ENCODE measurements at places on chromosomes 11 and 22.

GRCh38 chr22:37898441-37899181 lies 7.5 kb upstream of the MICALL1 start:
- H3K27me3 ChIP-seq = no peaks in the 10 kb centered on the region
- peaks cover 36% of the 10 kb centered on the region for H3K4me1 ChIP-seq
- no peak overlapping the region for H3K4me3 ChIP-seq

DNA sequence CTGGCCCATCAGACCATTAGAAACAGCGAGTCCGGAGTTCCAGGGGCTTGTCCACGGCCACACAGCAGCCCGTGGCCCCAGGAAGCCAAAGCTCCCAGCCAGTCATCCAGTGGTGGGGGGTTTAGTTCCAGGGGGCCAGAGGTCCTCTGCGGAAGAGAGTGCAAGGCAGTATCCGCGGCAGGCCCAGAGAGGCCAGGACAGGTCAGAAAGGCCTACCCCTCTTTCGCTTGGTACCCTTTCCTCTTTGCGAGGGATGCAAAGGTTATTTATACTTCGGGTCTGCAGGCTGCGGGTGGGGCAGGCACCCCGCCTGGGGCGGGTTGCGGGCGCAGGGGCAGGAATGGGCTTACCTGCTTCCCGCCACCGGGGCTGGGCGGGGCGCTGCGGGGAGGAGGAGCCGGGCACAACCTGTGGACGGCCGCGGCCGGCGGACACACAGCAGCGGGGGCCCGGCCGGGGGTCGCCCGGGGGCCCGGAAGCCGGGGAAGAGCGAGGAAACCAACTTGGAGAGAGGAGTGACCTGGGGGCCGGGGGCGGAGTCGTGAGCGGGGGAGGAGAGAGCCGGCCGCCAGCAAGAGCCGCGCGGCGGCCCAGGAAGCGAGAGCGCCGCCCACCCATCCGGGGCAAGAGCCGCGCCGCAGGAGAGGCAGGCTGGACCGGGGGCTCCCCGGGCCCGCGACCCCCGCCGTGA lies at the start of gene SH3BP1:
TSS of gene SH3BP1 (plus strand) at position 600 of the 691 bp plus-strand sequence. CDS start 119 bp downstream, outside the sequence.
- DNase-seq = no peak
- H3K27me3 ChIP-seq = peaks cover 10% of the 10 kb centered on the region
- H3K4me3 ChIP-seq = peak within 1 kb of the TSS; percentile 32
- peaks cover 48% of the 10 kb centered on the region for H3K4me1 ChIP-seq
- H3K27ac ChIP-seq = peak within 1 kb of the TSS; percentile 15

DNA sequence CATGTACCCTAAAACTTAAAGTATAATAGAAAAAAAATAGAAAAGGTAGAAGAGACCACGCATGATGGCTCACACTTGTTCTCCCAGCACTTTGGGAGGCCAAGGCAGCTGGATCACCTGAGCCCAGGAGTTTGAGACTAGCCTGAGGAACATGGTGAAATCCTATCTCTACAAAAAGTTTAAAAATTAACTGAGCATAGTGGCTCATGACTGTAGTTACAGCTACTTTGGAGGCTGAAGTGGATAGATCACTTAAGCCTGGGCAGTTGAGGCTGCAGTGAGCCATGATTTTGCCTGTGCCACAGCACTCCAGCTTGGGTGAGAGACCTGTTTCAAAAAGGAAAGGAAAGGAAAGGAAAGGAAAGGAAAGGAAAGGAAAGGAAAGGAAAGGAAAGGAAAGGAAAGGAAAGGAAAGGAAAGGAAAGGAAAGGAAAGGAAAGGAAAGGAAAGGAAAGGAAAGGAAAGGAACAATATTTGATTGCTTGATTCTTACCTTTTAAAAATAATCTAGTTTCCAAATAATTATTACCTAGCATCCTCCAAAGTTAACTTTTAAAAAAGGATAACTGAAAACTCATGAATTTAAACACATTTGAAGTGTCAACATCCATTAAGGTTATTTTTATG lies 99.9 kb upstream of the PAX6 start:
- H3K4me1 ChIP-seq = no peaks in the 10 kb centered on the region
- no peak overlapping the region for H3K4me3 ChIP-seq
- H3K36me3 ChIP-seq = no peaks in the 10 kb centered on the region

- no peaks in the 10 kb centered on the region for H3K36me3 ChIP-seq
- no peak overlapping the region for H3K27ac ChIP-seq
- no peak for DNase-seq
- H3K4me3 ChIP-seq = no peak overlapping the region
- peaks cover 5% of the 10 kb centered on the region for H3K4me1 ChIP-seq
- no peaks in the 10 kb centered on the region for H3K27me3 ChIP-seq
Observed at GRCh38 chr22:28148816-28149465, 229.9 kb upstream of the PITPNB start.

DNA sequence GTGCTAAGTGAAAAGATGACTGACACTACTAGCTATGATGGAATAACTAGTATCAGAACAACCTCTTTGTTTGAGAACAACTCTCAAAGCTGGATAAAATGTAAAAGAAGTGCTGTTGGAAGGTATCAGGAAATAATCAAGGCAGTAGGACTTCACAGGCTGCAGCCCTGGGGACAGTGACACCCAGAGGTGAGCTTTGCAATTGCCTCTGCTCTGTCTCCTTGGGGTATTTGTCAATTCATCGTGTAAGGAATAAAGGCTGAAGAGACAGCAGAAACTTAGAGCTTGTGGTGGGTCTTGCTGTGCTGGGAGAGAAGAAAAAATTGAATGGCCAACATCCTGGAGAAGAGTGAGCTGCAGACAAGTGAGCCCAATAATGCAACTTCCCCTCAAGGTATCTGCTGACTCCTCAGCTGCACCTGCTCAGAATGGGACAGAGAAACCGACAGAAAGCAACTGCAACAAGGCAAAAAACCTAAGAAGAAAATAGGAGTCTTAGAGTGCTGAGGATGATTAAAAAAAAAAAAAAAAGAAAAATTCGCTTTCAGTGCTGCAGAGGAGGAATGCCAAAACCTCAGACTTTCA lies 141.1 kb downstream of the RCN1 start:
- DNase-seq = no peak
- no peaks in the 10 kb centered on the region for H3K27me3 ChIP-seq
- no peak overlapping the region for H3K27ac ChIP-seq
- H3K36me3 ChIP-seq = no peaks in the 10 kb centered on the region
- H3K4me3 ChIP-seq = no peak overlapping the region

DNA sequence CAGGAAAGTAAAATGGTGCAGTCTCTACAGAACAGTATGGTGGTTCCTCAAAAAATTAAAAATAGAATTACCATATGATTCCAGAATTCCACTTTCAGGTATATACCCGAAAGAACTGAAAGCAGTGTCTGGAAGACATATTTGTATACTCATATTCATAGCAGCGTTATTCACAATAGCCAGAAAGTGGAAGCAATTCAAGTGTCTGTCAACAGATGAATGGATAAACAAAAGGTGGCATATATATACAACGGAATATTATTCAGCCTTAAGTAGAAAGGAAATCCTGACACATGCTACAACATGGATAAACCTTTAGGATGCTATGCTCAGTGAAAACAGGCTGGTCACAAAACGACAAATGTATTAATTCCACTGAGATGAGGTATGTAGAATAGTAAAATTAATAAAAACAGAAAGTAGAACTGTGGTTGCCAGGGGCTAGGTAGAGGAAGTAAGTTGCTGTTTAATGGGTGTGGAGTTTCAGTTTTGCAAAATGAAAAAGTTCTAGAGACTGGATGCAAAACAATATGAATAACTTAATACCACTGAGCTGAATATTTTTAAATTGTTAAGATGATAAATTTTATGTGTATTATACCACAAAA lies 14.5 kb downstream of the SAA1 start:
- H3K4me3 ChIP-seq = no peak overlapping the region
- no peak overlapping the region for H3K27ac ChIP-seq
- no peak for DNase-seq
- peaks cover 34% of the 10 kb centered on the region for H3K36me3 ChIP-seq
- no peaks in the 10 kb centered on the region for H3K27me3 ChIP-seq
